ENCODE measurements at places on chromosomes 6 and 20. TPM values are rescaled to one million over a fixed set of nuclear protein-coding genes. Genes with fewer than 3 reads are reported as not detected.

DNA sequence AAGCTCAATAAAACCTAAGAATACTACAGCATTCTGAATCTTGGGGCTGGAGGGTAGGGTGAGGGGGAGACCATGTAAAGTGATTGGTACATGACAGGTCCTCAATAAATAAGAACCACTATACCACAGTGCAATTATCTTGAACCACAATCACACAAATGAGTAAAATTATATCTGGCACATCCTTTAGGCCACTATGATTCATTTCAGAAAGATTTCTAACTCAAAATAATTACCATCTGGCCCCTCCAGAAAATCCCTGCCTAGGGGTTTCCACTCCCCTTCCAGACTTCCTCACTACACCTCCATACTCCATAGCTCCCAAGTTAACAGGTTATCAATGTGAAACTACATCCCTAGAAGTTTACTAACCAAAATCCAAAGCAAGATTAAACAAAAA is 19.7 kb downstream of the AKIRIN2 start:
- DNase-seq: no peak

GRCh38 chr6:134511984-134512683 is 194.2 kb upstream of the SGK1 start:
- no peak for DNase-seq

HLA-DRB5 gene
- total RNA-seq: not detected

- no peak for DNase-seq
These were observed 40.3 kb downstream of the PTPN1 start for GRCh38 chr20:50550531-50550930.

DNA sequence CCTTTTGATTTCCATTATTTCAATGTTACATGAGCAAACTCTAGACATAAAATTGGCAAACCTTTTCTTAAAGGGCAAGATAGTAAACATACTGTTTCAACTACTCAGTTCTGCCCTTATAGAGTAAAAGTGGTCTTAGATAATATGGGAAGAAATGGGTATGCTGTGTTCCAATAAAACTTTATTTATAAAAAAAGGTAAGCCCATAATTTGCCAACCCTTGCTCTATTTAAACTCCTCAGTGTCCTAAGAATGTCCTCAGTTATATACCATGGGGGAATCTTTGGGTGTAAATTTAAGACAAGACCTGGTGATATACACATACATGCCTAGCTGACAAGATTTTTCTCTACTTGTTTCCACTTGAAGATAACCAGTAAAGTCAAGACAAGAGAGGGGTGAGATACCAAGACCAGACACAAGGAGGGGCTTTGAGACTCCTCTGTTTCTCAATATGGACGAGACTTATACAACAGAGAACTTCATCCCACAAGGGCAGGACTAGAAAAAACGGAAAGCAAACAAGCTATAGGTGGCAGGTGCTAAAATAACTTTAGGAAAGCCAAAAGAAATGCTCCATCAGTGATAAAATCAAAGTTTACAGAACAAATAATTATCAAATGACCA is 10.5 kb downstream of the SNX3 start:
- DNase-seq: peak; percentile 30

DNA sequence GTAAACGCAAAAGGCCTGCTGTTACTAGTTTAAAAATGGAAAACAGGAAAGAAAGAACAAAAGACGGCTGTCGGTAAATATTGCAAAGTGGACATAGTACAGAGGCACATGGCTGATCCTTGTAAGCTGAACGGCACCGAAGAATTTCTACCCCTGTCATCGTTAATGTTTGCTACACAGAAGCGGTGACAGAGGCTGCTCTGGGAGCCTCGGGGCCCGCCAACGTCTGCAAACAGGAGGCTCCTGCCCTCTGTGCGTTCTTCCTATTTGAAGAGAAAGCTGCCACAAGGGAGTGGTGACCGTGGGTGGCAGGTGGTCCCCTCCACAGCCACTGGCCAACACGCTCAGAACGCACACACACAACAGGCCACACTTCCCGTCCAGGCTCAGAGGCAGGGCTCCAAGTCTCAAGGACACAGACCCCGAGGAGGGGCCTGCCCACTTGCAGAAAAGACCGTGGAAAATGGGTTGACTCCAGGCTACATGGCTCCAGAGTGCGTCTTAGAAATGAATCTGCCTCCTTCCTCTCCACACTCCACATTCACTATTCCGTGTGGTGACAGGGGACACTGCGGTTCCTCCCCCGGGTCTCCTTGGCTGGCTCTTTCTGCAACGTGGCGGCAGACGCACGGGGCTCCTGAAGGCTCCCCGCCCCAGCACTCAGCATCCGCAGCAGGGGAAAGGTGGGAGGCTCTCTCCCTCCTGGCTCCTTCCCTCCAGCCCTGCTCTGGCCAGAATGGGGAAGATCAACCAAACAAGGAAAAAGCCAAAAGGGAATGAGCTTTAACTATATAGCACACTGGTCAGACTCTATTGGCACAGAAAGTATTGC is 64.5 kb downstream of the GMPR start:
- no peak for DNase-seq
